ENCODE measurements at places on chromosomes 2 and 18.

DNA sequence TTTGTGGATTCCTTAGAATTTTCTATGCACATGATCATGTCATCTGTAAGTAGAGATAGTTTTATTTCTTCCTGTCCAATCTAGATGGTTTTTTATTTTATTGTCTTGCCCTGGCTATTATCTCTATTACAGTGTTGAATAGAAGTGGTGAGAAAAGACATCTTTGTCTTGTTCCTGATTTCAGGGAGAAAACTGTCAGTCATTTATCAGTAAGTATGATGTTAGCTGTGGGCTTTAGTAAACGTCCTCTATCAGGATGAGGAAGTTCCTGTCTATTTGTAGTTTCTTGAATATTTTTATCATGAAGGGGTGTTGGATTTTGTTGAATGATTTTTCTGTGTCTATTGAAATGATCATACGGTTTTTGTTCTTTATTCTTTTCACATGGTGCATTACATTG lies 5.3 kb downstream of the PLEKHH2 start:
- DNase-seq = no peak

DNA sequence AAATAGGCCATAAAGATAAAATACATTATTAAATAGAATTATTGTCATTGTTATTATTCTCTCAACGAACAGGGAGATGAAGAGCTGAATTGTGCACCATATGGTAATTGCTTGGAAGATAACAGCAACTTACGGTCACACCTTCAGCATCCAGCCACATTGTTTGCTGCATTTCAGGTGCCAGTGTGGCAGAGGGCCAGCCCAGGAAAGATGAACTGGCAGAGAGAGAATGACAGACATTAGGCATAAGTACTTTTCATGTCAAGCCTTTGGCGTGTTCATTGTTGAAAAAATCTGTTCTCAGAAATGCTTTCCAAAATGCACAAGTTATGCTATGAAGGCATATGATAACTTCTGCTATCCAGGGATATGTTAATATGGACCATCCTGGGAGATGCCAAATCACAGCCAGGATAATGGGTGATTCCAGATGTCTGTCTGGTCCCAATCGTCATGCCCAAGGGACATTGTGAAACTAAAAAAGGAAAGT lies 748.6 kb upstream of the PIK3C3 start:
- DNase-seq = no peak

DNA sequence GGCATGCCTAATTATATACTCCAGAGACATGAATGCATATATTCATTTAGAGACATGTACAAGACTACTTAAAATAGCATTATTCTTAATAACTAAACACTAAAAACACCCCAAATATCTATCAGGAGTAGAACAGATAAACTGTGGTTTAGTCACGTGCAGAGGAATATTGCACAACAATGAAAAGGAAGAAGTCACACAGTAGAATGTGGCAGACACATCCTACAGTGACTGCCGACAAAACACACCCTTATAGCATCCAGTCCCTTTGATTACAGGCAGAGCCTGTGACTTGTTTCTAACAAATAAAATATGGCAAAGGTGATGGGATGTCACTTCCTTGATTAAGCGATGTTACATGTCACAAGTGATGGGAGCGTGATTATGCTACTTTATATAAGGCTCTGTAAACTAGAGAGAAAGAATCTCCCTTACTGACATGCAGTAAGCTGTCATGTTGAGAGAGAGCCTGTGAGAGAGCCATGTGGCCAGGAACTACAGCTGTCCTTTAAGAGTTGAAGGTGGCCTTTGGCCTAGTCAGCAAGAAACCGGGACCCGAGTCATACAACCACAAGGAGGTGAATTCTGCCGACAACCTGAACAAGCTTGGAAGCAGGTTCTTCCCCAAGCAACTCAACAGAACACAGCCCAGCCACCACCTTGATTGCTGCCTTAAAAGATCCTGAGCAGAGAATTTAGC lies 39.1 kb upstream of the LGALSL start:
- no peak for DNase-seq

DNA sequence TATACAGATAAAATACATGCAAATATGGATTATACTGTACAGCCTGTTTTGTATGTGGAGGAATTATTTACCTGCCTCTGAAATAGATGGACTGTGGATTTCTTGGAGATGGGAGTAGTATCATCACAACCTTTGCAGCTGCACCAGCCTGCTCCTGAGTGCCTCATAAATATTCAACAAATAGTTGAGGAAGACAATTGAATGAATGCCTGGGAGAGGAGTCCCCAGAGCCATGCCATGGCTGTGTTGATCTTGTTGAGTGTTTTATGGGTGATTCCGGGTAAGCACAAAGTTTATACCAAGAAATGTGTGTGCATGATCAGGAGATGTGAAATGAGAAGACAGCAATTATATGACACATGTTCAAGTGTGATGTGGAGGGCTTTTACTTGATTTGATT lies 225.0 kb downstream of the FHOD3 start:
- DNase-seq = no peak

GRCh38 chr2:161388146-161388779 lies 27.8 kb upstream of the TBR1 start:
- DNase-seq = no peak

GRCh38 chr18:8480506-8481328 lies 128.5 kb upstream of the RAB12 start:
- peak; percentile 44 for DNase-seq

DNA sequence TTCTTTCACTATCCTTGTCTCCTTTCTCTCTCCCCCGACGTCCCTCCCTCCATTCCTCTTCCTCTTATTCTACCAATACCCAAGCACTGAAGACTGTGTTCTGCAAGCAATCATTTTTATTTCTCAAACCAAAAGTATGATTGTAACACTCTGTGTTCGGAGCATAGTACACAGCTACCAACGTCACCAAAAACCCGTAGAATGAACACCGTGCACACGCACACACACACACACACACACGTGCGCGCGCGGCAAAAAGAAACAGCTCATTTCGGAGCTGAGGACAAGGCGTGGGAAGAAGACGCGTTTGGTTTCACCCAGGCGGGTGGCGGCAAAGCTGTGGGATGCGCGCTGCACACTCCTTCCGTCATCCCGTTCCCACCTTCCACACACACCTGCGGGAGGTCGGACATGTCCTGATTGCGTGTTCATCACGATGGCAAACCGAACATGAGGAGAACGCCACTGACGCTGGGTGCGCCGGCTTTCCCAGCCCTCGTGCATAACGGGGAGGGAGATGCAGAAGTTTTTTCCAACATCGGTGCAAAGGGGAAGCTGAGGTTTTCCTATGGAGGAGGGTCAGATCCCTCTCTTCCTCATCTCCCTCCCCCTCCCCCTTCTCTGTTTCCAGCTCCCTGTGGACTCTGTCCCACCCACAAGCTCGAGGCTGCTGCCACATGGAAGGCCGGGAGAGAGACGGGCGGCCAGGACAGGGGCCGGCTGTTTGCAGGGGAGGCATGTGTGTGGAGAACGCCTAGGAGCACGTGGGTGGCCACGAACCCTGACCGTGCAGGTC lies 20.4 kb downstream of the MBP start:
- no peak for DNase-seq

DNA sequence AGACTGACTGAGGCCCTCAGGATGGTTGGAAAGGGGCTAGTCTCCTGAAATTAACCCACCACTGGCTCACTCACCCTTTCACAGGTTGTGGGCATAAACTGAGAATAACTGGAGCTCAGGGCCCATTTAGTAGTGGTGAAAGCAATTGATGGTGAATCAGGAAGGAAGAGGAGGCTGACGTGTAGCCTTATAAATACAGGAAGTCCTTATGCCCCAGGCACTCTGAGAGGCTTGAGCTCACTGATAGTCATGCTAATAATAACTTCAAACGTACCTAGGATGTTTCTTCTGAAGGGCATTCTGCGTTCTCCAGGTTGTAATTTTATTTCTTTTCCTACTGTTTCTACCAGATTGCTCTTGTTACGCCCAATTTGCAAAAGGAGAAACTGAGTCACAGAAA lies 328.4 kb downstream of the CLIP4 start:
- peak; percentile 71 for DNase-seq

DNA sequence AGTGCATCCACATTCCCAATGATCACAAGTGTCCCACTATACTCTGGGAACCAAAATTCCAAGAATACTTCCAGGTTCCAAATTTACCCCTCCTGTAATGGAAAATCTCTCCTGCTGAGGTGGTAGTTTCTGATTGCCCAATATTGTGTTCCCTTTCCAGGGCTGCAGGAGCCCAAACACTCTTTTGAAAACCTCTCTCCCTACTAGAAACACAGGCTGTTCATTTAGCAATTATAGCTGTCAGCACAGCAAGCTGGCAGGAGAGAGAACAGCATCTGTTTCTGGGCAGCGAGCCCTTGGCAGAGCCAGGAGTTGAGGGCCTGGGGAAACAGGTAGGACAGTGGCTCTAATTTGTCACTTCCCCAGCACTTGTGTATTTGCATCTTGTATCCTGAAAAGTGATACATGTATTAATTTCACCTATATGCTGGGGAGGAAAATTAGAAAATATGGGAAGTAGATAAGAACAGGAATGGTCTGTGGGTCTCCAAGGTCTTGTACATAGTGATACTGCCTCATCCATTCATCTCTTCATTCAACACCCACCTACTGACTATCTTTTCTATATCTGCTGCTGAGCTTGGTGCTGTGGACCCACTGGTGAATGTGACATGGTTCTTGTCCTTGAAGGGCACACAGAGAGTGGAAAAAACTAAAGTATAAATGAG lies 16.9 kb upstream of the PAIP2B start:
- DNase-seq = no peak

DNA sequence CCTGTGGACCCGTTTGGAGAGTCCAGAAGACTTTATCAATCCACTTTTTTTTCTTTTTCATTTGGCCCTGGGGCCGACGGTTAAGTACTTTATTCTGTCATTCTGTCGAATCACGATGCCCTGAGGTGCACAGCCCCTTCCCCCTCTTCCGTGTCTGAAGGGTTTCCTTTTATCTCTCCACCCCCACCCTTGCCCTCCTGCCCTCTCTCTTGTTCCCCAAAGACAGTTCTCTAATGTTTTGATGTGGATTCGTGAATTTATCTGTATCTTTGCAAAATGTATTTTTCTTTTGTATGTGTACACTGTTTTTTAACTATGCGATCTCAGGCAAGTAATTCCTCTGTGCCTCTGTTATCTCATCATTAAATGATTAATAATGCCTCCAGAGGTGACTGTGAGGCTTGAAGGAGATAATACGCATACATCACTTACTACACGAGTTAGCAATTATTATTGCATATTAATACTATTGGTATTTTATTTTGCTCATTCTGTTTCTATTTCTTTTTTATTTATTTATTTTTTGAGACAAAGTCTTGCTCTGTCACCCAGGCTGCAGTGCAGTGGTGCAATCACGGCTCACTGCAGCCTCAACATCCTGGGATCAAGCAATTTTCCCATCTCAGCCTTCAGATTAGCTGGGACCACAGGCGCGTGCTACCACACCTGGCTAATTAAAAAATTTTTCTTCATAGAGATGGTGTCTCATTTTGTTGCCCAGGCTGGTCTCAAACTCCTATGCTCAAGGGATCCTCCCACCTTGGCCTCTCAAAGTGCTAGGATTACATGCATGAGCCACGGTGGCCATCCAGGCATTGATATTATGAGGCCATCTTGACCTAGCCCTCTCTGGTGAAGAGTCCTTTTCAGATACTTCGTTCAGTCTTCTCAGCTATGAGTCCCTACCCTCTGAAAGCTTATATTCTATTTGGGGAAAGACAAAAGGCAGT lies 1.4 kb upstream of the CASP8 start:
- no peak for DNase-seq

DNA sequence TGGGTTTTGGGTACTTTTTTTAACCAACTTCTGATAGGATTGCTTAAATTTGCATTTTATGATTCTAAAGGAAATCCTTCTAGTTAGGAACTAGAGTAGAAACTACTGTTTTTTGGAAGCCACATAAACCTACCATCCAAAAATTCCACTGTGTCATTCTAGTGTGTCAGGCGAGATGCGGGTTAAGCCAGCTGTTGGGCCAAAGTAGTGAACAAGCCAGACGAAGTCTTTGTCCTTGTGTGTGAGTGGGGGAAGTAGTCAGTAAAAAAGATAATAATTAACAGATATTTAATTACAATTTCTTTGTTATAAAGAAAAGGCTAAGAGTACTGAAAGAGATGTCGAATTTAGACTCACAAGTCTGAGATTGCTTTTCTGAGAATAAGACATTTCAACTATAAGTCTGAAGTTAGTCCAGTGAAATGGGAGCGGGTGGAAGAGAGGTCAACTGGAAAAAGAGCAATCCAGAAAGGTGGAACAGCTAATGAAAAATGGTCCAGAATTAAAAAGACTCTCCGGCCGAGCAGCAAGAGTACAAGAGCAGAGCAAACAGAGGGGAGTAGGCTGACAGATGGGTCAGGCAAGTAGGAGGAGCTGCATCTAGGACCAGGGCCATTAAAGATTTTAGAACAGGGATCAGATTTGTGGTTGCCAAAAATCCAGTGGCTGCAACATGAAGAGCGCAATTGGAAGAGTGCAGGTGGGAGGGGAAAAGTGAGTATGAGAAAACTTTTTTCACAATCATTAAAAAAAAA lies 1.5 kb downstream of the EPB41L5 start:
- no peak for DNase-seq

DNA sequence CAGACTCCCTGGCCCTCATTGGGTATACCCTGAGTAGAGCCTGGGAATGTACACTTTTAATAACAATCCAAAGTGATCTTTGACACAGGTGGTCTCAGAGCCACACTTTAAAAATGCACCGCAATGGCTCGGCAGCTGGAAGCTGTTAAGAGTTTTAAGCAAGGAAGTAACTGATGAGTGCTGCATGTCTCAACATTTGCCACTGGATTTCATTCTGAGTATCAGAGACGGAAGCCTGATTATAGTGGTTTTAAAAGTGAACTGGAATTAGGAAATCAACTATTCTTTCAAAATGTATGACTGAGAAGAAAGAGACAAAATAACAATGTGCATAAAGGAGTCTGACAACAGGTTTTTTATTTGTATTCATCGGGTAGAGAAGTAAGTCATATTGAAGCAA lies 7.5 kb downstream of the MBOAT2 start:
- DNase-seq = no peak

- peak; percentile 18 for DNase-seq
These were observed 54.7 kb upstream of the RNU4ATAC start for GRCh38 chr2:121475811-121476571.

DNA sequence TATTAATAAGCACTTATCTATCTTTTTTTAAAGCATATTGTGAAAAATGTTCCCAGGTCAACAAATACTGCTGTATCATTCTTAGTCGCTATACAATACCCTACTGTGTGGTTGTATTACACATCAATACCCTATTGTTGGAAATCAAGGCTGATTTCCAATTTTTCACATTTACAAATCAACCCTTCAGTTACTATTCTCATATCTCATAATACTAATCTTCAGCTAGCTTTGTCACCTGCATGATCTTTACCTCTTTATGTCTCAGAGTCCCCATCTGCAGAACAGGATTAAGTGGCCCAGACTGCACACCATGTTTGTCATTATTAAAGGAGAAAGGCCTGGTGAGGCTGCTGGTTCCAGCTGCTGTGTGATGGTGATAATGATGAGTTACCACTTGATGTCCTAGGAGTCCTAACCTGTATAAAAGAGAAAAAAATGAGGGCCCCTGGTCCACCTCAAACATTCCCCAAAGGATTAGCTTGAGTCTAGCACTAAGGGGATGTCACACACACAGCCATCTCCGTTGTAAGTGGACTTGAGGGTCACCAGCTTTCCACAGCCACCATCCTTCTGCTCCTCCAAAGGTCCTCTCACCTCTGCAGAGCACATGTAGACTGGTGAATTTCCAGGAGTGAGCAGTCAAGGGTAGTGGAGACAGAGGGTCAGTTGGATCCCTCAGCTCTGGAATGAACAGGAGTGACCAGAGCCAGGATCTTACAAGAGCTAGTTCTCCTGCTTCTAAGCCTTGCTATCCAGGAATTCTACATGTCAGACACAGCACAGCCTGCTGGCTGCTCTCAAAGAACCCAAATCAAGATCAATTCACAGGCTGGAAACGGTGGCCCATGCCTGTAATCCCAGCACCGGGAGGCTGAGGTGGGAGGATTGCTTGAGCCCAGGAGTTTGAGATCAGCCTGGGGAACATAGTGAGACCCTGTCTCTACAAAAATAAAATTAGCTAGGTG lies 36.0 kb upstream of the BIN1 start:
- DNase-seq = no peak

All from NCI-H226 (cell line).